ENCODE measurements at places on chromosomes 16 and 17.

GRCh38 chr16:85407-85782, 7.4 kb downstream of the MPG start:
- DNase-seq = no peak

GRCh38 chr17:64564098-64564497, 57.3 kb downstream of the CEP95 start:
- DNase-seq = no peak

GRCh38 chr16:28291651-28292626, at the start of gene SBK1:
SBK1 (plus strand) TSS chr16:28292525; CDS start chr16:28317392, 24,867 bp downstream.
- peak; percentile 86 for DNase-seq

- DNase-seq = no peak
These were observed 7.5 kb downstream of the SLC5A11 start for GRCh38 chr16:24853169-24853824.

- DNase-seq = no peak
These were observed 374.0 kb upstream of the ASIC2 start for GRCh38 chr17:33667052-33667509.

DNA sequence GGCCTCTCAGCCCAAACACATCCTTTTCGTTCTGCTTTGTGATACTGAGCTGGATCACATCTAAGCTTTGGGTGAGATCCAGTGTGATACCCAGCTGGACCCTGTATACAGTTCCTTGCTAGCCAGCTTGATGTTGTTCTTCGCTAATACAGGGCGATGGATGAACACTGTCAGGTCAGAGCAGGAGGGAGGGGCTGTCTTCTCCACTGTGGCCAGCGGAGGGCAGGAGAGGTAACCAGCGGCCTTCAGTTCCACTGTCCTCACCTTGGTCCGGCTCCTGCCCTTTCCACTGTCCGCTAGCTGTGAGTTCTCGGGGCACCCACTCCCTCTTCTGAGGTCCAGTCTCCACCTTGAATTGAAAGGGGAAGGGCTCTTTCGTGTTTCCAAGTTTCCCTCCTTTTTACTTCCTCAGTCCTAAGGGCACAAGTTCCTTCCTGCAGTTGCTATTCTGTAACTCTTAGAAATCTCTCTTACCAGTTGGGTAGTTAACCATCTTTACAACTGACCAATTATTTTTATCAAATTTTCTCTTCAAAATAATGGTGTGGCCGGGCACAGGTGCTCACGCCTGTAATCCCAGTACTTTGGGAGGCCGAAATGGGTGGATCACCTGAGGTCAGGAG, 3.0 kb upstream of the ZNF213 start:
- DNase-seq = no peak

DNA sequence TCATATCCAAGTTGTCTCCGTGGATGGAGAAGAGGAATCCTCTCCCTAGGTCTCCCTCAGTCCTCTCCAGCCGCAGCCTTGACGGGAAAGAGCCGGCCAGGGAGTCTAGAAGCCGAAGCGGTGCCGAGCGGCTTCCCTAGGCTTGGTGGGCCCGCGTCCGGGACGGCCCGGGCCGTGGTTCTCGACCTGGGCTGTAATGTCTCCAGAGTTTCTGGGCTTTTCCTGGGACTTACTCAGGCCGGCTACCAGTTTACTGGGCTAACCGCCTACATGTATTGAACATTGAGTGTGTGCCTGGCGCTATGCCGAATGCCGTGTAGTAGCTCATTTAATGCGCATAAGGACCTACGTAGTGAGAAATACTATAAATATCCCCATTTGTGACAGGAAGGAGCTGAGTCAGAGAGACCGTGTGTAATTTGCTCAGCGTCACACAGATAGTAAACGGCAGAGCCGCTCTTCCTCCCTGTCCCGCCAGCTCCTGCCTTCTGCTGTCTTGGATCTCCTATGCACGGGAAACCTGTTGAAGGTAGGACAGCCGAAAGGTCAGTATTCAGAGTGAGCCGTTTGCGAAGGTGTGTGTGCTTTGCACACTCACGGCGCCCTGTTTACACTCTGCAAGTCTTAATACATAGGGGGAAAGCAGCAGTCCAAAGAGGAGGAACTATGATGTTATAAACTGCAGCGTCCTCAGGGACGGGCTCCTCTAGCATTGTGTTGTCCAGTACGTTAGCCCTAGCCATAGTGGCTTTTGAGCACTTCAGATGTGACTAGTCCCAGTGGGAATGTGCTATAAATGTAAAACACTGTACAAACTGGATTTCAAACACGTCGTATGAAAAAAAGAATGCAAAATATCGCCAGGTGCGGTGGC, 723 bp upstream of the SPAG5 start:
- DNase-seq = peak; percentile 66

- DNase-seq = no peak
These were observed 5.9 kb upstream of the CDIP1 start for GRCh38 chr16:4544473-4544872.

DNA sequence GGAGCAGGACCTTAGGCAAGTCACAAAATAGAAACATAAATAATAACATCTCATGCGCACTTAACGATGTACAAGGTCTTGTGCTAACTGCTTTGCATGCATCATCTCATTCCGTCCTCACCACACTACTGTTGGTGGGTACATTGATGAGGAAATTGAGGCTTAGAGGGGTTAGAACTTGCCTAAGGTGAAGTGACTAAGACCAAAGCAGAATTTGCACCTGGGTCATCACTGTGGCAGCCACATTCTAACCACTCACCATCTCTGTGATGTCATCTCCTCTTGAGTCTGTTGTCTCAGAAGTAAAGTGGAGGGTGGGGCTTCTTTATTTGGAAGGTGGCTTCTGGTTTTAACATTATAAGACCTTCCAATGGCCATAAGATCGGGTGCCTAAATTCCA, 20.4 kb upstream of the TRIM25 start:
- DNase-seq = no peak

DNA sequence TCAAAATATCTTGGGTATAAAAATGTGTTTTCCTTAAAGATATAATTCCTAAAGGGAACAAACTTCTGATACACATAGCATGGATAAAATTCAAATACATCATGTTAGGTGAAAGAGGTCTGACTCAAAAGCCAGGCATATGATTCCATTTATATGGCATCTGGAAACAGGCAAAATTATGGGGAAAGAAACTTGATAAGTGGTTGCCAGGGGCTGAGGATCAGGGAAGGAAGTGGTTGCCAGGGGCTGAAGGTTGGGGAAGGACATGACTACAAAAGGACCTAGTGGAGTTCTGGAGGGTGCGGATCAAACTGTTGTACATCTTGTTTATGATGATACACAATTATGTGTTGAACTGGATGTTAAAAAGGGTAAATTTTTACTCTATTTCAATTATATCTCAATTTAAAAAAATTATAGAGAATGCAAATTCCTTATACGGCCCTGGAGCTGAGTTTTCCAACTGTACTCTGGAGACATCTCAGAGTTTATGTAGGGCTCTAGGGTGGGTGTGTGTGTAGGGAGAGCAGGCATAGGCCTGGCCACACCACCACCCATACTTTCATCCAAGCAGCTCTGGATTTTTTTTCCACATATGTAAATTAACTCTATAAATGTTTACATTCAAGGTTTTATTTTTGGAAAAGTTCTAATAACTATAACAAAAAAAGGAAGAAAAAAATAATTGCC, 55.0 kb downstream of the AMFR start:
- DNase-seq = no peak

DNA sequence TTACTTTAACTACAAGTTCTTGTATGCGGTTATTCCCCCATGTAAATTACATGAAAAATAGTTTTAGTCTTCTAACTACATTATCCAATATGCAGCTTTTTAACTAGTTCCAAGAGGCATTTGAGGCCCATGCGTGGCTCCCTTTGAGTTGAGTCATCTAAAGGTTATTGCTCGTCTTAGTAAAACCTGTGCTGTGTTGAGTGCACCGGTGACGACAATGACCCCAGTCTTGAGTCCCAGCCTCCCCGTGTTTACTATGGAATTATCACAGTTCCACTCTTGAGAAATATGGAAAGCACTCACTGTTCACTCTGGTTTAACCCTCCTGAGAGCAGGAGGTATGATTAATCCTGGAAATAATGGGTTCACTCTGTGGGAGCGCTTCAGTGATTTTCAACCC, 119.2 kb downstream of the PITPNC1 start:
- DNase-seq = no peak

DNA sequence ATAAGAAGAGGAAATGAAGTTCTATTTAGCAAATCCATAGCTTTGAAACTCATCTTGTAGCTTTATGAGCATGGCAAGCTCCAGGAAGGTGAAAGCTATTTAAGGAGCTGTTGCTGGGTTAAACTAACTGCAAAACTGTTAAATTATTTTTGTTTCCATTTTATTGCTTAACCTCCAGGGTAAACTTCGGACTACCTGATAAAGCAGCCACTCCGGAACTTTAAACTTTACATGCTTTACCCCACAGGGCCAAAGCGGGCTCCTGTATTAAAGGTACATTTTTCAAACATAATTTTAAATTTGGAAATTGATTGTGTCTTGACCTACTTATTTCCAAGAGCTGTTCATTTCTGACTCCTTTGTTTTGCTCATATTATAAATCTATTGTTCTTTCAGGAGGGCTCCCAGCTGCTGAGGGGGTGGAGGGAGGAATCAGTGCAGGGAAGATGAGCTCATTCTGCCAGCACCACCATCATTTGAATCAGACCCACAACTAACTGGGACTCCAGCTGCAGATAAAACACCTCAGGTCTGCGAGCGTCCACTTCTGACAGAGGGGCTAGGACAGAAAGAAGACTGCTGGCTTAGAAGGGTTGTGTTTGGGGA, 157.9 kb downstream of the IRX3 start:
- DNase-seq = no peak

DNA sequence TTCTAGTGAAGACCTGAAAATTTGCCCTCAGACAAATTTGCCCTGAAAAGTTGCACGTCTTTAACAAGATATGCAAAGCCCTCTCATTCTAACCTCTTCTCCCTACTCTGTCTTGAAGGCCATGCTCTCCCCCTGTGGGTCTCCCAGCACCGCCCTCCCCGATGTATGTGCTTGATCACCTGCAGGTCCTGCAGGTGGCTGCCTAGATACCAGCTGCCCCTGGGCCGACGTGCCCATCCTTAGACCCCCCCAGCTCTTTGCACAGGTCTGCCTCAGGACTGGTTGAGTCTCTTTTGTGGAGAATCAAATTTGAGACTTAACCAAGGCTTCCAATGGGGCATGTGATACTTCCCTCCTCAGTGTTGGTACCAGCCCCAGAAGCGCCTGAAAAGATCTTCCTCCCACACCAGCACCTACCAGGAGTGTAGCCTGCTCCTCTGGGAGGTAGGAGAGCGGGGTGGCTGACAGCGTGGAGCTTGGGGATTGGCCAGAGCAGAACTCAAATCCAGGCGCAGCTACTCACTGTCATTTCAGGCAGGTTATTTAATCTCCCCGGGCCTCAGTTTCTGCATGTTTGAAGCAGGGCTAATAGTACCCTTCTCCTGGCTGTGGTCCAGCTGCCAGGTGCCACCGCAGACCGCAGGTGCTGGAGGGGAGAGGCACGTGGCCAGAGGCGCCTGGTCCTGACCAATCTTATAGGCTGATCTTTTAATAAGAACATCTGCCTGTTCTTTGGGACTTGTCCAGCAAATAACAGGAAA, 4.5 kb upstream of the MRPL38 start:
- no peak for DNase-seq

DNA sequence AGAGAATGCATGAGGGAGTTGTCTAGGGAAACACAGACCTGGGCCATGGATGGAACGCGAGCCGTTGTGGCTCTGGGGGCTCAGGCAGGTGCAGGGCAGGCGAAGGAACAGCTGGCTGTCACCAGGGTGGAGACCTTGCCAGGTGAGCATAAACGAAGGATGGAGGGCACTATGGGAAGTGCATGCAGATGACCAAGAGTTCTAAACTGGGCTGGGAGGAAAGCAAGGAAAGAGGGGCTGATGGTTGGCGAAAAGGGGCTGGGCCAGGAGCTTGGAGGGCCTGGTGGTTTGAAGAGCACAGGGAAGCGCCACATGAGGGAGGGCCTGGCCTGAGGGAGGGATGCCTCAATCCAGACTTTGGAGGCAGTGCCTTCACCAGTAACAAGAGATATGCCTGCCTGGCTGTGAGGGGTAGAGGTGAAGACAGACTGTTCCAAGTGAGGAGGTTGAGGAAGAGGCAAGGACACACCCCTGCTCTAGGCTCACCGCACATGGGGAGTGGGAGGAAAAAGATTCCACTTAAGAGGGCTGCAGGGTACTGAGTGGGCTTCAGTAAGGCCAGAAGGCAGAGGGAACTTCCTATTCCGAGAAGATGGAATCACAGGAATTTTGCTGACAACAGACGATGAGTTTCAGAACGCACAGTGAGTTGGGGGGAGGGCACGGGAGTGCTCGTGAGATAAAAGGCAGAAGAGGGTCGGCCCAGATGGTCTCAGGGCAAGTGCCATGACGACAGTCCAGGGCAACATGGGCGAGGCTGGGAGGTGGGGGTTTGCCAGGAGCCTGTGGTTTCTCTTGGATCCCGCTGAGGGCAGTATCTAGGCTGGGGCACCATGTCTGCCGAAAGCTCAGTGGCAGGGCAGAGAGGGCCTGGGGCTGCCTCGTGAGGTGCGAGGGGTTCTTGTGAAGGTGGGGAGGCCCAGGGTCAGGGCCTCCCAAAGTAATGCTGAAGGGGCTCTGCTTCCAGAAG, 20.6 kb downstream of the B9D1 start:
- DNase-seq = no peak

- DNase-seq = peak; percentile 80
These were observed at the start of gene MRPS34 for GRCh38 chr16:1772908-1773702. MRPS34 (minus strand) TSS chr16:1773134; CDS start chr16:1773119, 15 bp downstream.

DNA sequence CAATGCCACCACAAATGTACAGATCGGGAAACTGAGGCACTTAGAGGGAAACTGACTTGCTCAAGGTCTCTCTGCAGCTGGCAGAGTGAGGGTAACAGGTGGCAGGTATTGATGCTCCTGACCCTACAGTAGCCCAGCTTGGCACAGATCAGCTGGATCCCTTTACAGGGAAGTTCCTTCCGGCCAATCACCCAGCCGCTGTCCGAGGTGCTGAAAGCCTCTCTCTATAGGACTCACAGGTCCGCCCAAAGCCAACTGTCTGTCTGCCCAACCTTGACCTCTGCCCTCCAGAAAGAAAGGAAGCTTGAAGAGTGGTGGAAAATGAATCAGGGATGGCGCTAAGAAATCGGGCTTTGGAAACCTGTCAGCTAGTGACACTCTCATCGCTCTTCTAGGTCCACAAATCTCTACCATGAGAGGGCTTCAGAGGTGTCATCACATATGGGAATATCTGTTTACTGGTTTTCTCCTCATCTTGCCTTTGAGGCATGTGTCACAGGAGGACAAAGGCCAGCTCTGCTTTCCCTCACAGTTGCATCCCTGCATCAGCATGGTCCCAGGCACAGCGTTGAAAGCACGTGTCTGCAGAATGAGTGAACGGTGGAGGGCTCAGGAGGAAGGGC, 246.2 kb downstream of the KATNIP start:
- peak; percentile 31 for DNase-seq

DNA sequence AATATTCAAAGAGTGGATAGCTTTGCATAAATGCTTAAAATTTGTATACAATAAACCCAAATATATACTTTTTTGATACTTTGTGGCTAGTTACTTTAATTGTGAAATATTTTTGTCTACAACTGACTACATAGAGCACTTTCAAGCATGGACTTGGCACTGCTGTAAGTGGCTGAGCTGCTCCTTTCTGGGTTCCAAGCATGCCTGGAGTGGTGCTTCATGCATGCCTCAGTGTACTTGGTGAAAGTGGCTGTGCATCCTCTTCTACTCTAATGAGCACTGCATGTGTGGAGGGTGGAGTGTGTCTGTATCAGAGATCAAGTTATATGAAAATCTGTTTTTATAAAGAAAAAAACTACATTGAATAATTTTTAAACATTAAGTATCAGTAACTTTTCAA, 94.1 kb downstream of the OMG start:
- no peak for DNase-seq

GRCh38 chr17:80464486-80464885, 11.9 kb downstream of the NPTX1 start:
- DNase-seq = no peak

GRCh38 chr17:10372906-10373305, at the start of gene MYH13:
MYH13 (minus strand) TSS chr17:10373006; CDS start chr17:10364530, 8,476 bp downstream.
- no peak for DNase-seq

Data from HTR-8/SVneo (cell line).